ENCODE measurements at places on chromosomes 7 and 10.
A peak's percentile ranks its signal among the peaks of the same experiment; 100 is the strongest.

DNA sequence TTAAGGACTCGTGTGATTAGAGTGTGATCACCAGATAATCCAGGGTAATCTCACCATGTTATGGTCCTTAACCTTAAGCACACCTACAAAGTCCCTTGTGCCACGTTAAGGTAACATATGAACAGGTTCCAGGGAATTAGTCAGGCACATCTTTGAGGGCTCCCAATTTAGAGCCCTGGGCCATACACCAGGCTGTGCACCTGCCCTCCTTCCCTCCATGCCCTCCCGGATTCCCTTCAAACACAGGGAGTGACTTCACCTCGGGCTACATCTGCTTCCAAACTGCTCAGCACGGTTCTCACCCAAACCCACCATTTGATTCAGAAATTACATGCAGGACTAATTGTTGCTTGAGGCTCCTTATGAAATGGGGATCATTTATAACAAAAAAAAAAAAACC lies 93.9 kb upstream of the HABP2 start:
- DNase-seq, result no peak

DNA sequence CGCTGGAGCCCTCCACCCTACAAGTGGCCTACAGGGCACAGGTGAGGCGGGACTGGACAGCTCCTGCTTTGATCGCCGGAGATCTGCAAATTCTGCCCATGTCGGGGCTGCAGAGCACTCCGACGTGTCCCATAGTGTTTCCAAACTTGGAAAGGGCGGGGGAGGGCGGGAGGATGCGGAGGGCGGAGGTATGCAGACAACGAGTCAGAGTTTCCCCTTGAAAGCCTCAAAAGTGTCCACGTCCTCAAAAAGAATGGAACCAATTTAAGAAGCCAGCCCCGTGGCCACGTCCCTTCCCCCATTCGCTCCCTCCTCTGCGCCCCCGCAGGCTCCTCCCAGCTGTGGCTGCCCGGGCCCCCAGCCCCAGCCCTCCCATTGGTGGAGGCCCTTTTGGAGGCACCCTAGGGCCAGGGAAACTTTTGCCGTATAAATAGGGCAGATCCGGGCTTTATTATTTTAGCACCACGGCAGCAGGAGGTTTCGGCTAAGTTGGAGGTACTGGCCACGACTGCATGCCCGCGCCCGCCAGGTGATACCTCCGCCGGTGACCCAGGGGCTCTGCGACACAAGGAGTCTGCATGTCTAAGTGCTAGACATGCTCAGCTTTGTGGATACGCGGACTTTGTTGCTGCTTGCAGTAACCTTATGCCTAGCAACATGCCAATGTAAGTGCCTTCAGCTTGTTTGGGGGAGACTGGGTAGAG lies at the start of gene COL1A2:
TSS of gene COL1A2 (plus strand) at position 459 of the 704 bp plus-strand sequence. CDS start at position 596, 137 bp downstream.
- peak; percentile 51 for DNase-seq

DNA sequence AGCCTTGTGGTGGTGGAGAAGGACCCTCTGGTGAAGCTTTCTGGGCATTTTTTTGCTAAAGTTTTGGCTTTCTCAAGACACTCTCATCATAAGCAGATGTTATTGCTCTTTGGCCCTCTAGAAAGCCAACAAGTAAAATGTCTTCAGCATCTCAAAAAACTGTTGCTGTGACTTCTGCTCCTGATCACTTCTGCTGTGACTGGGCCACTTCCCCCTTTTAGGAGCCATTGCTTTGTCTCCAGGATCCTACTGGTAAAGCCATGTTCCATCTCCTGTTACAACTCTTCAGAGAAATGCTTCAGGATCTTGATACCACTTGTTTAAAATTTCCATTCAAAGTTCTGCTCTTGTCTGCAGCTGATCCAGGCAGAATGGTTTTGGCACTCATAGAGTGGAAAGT lies 10.9 kb downstream of the PARP12 start:
- DNase-seq, result no peak

DNA sequence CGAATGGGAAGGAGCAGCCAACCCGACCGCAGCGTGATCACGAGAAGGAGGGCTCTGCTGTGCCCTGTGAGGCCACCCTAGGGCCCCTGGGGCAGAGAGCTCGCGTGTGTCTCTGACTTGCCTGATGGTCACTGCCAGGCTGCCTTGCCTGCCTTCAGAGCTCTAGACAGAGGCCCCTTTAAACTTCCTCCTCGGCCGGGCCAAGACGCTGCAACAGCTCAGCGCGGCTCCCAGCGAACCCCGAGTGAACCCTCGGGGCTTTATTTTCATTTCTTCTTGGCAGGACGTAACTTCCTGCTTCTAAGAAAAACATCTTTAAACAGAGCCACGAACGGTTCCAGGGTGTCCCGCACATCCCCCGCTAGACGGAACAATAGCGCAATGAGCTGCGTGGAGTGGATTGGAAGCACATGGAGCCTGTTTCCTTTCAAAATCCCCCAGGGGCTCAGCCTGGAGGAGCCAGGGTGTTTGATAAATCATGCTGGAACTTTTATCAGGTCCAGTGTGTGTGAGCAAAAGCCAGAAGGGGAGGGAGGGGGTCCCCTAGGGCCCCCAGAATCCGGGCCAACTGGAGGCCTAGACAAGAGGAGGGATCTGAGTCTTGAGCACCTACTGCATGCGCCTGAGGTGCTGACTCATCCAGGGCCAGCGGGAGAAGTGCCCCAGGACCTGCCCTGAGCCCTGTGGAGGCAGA lies 134.1 kb upstream of the GDF10 start:
- DNase-seq, result no peak

DNA sequence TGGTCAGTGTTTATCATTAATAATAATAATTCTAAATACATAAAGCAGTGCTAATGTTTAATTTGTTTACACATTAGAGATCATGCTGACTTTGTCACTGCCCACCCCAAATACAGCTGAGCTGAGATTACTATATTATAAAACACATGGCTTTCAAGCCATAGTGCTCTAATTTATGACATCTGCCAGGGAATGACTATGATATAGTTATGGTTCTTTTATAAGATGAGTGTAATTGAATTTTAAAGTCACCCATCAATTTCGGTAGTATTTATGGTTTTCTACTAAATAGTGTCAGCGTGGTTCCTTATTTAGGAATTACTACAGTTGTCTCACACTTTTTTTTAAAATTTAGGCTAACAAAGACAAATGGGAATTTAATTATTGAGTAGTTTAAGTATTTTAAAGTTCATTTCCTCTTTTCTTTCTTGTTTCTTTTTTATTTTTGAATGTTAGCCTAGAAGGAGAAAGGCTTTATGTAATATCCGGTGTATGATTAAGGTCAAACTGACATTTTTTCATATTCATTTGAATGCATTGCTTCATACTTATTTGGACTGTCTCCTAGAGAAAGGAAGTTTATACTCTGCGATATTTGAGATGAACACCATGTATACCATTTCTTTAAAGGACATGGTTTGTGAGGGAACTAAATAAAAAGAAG lies 3.9 kb downstream of the CDK14 start:
- no peak for DNase-seq

GRCh38 chr10:5812283-5813090 lies 747 bp downstream of the GDI2 start:
- DNase-seq, result peak; percentile 20

- no peak for DNase-seq
These were observed 9.7 kb downstream of the AHR start for GRCh38 chr7:17307969-17308648.

DNA sequence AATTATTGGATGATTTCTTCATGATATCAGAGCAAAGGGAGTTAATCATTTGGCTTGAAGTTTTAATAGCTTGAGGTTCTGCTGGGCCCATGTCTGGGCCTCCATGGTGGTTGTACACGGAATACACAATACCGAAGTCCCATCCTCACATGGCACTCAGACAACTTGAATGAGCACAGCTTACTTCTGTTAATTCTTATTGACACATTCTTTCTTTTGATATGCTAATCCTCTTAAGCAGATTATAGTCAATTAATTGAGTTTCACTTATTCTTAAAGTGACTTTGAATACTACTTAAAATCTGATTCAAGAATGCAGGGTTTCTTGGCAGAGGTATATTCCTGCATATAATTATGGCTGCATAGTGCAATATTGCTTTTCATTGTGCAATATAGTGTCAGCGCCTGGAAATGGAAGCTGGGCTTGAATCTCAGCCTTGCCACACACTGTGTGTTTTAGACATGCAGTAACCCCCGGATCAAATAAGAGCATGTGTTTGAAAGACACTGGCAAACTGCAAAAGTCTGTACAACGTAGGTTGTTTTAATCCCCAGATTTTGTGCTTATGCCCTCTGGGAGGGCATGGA lies 543.5 kb upstream of the ADARB2 start:
- DNase-seq, result no peak
